Epithelial cell of esophagus (primary cell): ENCODE measurements at places on chromosomes 1 and 21.

DNA sequence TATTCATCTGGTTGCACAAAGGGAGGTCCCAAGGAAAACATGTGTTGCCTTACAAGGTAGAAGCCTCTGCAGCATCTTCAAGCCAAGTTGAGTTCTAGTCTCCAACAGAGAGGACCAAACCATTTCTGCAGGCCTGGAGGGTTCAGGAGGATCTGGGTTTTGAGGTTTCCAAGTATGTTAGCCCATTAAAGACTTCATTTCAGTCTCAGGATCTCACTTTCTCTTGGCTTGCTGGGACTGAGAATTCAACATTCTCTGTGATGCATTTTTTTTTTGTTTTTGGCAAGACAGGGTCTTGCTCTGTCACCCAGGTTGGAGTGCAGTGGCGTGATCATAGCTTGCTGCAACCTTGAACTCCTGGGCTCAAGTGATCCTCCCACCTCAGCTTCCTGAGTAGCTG, 8.8 kb upstream of the MYOCOS start:
- no peak for DNase-seq

DNA sequence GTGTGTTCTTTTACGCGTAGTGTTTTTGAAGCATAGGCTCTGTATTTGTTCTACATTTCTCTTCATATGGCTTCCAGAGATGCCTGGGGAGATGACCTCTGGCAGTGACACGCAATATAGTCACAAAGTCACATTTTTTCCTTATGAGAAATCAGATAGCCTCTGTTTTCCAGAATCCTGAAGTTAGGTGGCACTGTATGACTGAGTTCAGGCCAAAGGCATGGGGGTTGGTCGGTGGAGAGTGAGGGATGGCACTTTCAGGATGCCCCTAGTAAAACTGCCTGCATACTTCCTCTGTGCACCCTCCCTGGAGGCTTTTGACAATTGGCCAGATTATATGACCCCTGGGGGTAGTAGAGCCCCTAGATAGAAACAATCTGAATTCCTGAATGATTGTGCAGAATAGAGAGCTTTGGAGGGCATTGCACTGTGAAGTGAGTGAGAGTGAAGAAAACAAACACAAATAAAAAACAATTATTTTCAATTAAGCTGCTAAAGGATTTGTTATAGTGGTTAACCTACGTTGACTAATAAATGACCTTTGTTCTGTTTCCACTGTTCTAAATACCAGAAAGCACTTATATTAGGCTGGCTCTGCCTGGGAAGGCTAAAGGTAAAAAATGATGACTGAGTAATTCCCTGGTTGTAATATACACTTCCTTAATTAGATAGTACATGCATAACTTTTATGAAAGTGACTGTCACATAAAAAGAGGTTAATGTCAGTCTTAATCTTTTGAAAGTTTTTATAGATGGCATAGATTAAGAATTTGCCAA, 1660.8 kb downstream of the PLA2G4A start:
- DNase-seq = peak; percentile 2

DNA sequence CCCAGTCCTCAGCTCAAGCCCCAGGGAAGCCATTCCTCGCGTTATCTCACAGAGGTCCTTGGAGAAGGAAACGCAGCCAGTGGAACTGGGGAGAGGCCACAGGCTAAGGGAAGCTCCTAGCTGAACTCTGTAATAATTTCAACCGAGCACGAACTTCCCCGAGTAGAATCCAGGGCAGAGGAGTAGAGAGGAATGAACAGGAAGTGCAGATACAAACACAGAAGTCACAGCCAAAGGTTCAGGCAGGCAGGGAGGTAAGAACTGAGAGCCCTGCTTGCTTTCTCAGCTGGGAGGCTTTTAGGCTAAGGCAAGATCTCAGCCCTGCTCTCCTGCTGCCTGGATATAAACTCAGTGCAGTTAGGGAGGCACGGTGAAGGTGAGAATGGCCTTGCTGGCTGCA, 23.7 kb downstream of the WARS2 start:
- no peak for DNase-seq

- peak; percentile 81 for DNase-seq
These were observed 130.3 kb upstream of the DPYD start for GRCh38 chr1:98051065-98051675.

DNA sequence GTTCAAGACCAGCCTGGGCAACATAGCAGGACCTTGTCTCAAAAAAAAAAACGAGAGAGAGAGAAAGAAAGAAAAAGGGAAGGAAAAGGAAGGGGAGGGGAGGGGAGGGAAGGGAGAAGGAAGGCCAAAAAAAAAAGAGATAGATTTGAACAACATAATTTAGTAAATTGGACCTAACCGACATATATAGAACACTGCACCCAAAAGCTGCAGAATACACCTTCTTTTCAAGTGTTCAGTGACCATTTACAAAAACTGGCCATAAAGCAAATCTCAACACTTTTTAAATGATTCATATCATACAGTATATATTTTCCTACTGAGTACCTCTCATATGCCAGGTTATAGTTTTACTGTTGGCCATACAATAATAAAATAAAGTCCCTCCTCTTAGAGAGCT, 6.9 kb downstream of the TSTD1 start:
- no peak for DNase-seq

- DNase-seq = no peak
These were observed 97.1 kb downstream of the MACF1 start for GRCh38 chr1:39301606-39302005.

- DNase-seq = peak; percentile 81
These were observed 74.6 kb downstream of the USP24 start for GRCh38 chr1:55140546-55140983.

GRCh38 chr1:168466714-168467131, 77.1 kb downstream of the XCL2 start:
- no peak for DNase-seq

GRCh38 chr1:94971491-94971924, 44.6 kb upstream of the CNN3 start:
- peak; percentile 60 for DNase-seq

DNA sequence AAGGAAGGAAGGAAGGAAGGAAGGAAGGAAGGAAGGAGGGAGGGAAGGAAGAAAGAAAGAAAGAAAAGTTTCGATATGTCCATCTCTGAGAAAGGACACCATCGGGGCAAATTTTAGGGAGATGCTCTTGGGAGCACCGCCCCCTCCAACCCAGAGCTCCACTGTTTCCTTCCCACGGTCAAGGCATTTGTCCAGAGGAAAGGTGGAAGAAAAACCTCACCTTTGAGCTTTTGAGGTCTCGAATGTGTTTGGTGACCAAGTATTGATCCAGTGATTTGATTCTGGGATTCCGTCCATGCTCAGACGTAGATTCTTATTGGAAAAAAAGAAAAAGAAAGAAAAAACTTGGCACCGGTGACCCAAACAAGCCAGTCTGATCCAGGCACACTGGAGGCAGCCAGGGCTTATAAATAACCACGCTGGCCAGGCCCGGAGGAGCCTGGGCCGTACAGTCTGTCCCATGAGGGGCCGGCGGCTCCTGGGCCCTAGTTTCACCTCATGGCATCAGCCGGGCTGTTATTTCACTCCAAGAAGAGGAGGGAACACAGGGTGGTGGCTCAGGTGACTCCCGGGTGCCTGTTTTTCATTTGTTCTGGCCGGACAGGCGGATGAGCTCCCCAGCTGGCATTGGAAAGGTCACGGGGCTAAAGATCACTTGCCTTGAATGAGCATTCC, 36.1 kb upstream of the SLC25A33 start:
- no peak for DNase-seq

- no peak for DNase-seq
These were observed 182.8 kb downstream of the PLPP3 start for GRCh38 chr1:56396581-56396980.

- DNase-seq = peak; percentile 36
These were observed 49.5 kb upstream of the BCL10 start for GRCh38 chr1:85325920-85326319.

DNA sequence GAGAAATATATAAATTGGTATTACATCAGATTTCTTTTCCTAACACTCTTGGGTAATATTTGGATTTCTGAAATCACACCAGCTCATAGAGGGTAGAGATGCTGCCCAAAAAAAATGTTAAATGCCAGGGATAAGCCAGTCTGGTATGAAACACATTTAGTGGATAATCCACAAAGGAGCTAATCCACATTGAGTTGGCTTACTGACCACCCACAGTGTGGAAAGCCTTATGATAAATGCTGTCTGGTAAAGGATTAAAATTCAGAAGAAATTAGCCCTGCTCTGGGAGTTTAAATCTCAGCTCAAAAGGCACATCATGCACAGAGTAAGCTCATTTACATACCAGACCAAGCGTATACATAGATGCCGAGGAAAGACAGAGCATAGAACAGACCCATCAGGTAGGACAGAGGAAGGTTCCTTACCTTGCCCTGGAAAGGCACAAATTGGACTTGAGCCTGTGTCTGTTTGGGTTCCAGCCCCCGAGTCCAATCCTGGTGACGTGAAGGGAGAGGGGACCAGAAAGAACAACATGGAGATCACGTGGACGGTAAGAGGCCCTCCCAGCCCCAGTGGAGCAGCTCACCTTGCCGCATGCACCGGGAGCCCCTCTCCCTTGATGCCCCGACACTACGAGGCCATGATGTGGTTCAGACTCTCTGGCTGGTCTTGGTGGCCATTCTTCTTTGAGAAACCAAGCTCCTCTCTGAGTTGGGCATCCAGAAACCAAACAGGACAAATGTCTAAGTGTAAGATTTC, 62.9 kb upstream of the CNTN2 start:
- no peak for DNase-seq

- DNase-seq = peak; percentile 86
These were observed 43.8 kb downstream of the SLC44A3 start for GRCh38 chr1:94863919-94864318.
